Fibroblast of villous mesenchyme (primary cell): ENCODE measurements at places on chromosomes 6 and 20. TPM values are rescaled to one million over a fixed set of nuclear protein-coding genes. Genes with fewer than 3 reads are reported as not detected.

GRCh38 chr20:8067082-8067481 lies 47.5 kb upstream of the TMX4 start:
- DNase-seq: no peak

TENT5A gene
- 21.6 and 22.9 TPM in 2 replicates for total RNA-seq

VSX1 gene
- not detected in 2 replicates for total RNA-seq

DNA sequence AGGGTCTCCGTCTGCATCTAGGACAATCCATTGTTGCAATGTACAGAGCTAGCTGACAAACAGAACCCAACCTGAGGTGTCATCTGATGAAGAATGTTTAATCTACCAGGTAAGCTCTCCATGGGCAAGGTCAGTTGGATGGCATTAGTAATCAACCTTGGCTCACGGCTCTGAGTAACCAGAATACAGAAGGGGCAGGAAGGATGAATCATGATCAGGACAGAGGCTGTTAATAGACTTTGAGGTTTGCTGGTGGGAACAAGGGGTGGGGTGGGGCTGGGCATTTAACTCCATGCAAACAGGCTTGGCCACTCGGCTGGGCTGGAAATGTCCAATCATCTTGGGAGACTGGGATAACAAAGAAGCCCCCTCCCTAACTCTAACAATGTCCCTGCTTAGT lies 77.1 kb upstream of the MRPS10 start:
- peak; percentile 64 for DNase-seq

MEP1A gene
- total RNA-seq: not detected in 2 replicates

GRCh38 chr6:38436726-38437465 lies 202.8 kb downstream of the BTBD9 start:
- DNase-seq: peak; percentile 52

DNA sequence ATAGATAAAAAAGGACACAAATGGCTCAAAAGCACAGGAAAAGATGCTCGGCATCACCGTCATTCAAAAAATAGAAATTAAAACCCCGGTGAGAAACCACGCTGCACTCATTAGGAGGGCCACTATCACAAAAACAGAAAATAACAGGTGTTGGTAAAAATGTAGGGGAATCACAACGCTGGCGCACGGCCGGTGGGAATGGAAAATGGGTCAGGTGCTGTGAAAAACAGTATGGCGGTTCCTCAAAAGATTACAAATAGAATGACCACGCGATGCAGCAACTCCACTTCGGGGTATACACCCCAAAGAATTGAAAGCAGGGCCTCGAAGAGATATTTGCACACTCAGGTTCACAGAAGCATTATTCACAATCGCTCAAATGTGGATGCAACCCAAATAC lies 28.3 kb downstream of the NPEPL1 start:
- DNase-seq: no peak

OXT gene
- not detected in 2 replicates for total RNA-seq

- DNase-seq: no peak
Observed at GRCh38 chr6:125067552-125067951, 86.0 kb upstream of the TPD52L1 start.

DNA sequence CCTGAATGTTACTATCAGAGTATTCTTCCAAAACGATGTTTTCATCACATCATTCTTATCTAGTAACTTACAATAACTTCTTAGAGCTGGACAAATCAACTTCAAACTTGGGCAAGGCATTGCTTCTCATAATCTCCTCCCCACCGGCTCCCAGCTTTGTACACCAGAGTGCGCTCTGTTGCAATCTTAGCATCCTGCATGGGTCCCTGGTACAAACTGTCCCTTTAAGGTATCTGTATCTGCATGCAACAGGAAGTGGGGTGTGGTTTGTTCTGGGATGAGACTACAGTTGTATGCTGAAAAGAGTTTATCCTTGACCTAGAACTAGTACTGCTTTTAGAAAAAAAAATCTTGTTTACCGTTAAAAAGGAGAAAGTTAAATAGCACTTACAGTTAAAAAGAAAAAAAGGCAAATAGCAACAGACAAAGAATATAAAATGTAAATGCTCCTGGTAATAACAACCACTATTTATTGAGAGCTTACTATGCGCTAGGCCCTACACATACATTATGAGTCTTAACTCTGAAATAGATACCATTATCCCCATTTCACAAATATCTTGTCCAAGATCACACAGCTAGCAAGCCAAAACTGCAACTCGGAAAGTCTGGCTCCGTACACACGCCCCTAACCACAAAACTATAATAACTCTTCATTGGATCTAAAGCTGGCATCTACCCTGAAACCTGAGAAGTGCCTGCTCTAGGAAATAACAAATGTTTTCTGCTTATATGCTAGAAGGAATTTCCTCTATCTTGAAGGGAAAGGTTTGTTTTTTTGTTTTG lies 9.8 kb upstream of the HECA start:
- peak; percentile 76 for DNase-seq

GRCh38 chr20:1802385-1803060 lies 92.7 kb upstream of the SIRPA start:
- DNase-seq: peak; percentile 68

GRCh38 chr6:12450467-12450866 lies 160.3 kb downstream of the EDN1 start:
- no peak for DNase-seq

DNA sequence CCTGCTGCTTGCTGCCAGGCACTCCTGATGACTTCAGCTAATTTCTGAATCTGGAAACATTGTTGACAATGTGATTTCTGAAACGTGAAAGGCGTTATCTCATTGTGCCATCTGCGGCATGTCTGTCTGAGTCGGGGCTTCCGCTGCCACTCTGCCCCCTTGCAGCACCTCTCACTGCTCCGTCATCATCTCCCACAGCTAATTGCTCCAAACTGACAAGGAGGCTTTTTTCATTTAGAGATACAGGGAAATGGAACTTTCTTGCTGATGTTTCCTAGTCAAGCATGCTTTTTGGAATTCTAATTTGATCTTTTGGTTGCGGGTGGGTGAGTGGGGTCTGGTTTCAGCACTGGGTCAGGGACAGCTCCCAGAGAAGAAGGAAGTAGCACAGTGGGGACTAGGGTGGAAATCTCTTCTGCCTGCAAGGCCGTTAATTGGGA lies 233.5 kb downstream of the DHX35 start:
- no peak for DNase-seq

- peak; percentile 73 for DNase-seq
Observed at GRCh38 chr6:57262488-57262887, 40.4 kb upstream of the RAB23 start.

- DNase-seq: peak; percentile 90
Observed at GRCh38 chr6:24743265-24743943, 24.4 kb upstream of the C6orf62 start.

LPIN3 gene
- 5.6 and 7.4 TPM in 2 replicates for total RNA-seq

- DNase-seq: no peak
Observed at GRCh38 chr6:155287762-155288161, 23.9 kb downstream of the CLDN20 start.

DNA sequence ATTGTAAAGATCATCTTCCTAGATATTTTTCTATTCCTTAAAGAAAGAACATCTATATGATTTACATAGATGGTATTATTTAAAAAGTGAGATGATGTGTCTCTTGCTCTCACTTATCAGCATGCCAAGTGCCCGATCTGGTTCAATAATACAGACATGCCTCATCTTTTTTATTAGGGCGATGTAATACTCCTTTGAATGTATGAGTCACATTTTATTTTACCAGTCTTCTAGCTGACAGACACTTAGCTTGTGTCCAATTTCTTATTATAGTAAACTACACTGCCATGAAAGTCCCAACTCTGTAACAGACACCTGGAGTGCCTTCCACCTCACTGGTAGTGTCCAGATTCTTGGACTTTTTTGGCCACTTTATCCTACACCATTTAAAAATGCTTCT lies 586.6 kb upstream of the BTBD3 start:
- DNase-seq: no peak

- DNase-seq: no peak
Observed at GRCh38 chr6:11214901-11215300, 17.6 kb downstream of the NEDD9 start.

AKAP7 gene
- 4.2 and 4.7 TPM in 2 replicates for total RNA-seq

DLL1 gene
- 0.86 and 0.97 TPM in 2 replicates for total RNA-seq

- no peak for DNase-seq
Observed at GRCh38 chr6:11333132-11333849, 100.8 kb upstream of the NEDD9 start.

ROS1 gene
- 0.32 and 0.43 TPM in 2 replicates for total RNA-seq

NHLRC1 gene
- total RNA-seq: 1.7 and 2.6 TPM in 2 replicates

- DNase-seq: peak; percentile 55
Observed at GRCh38 chr20:58553841-58554240, 38.6 kb upstream of the APCDD1L start.

DNA sequence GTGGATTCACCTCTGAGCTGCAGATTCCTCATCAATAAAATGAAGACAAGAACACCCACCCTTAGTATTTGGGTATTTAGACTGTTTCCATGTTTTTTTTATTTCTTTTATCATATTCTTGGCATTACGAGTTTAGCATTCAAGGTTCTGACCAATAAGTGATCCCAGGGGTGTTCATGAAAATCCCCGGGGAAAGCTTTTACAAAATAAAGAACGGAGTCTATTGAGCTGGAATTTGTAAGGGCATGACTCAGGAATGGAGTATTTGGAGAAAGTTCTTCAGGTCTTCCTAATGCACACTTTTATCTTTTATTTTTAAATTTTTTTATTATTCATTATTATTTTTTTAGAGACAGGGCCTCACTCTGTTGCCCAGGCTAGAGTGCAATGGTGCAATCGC lies 19.4 kb upstream of the TOX2 start:
- no peak for DNase-seq

CAP2 gene
- total RNA-seq: 22.2 and 49.7 TPM in 2 replicates

GRCh38 chr20:23461180-23461579 lies 8.5 kb upstream of the CST11 start:
- DNase-seq: no peak

DNA sequence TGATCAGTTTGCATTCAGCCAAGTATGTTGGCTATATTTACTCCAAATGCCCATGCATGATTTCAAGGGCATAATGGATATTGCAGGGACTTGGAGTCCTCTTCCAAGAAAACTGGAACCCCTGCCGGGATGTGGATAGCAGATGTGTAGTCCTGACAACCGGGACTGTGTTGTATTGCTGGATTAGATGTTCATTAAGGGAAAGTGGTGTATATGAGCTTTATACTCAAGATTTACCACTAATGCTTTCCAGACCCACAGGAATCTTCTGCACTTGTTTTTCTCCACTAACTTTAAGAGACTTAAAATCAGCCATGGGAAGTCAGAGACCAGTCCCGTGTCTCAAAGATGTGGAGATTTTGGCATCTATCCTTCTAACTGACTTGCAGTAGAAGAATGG lies 770.9 kb downstream of the HDGFL1 start:
- no peak for DNase-seq

DNA sequence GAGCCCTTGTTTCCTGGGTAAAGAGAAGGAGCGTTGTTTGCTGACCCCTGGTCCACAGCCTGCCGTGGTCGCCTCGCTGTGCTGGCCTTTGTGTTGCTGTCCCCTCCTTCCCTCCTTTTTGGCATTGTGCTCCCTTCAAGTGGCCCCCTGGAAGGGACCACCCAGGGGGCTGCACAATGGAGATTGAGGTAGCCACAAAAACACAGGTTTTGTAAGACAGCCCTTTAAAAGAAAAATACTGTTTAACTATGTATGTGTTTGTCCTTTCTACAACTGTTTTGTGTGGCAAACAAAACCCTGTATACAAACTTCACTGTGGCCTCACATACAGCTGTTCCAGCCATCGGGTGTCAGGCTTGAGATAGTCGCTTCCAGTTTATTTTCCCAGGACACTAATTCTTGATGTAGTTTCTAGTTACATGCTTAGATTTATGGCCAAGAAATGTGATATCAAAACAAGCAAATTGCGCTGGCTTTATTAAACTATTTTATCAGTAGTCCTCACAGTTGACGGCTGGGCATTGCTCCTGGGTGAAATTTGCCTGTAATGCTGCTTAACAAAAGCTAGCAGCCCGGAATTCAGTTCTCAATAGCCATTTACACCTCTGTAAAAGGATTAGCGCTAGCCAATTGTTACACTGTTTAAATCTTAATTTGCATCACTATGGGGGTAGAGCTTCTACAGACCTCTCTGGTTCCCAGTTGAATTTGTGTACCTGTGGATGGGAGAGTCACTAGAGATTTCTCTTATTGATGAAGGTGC lies 64.1 kb downstream of the KIZ start:
- peak; percentile 41 for DNase-seq

DNA sequence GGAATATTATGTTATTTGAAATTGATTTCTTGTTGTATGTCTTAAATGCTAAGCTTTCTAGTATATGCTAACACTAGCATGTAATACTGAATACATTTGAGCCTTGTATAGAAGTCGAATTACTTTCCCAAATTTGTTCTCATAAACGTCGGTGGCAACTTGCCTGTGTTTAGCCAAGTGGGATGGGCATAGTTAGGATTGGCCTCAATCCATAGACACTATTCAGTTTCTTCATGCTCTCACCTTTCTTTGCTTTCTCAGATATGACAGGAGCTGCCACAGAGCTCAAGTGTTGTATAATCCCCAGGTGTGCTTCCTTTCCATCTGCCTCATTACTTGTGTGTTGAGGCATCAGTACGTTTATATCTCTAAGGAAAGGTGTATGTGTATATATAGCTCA lies 19.3 kb downstream of the ZNF334 start:
- DNase-seq: no peak

GRCh38 chr6:168364793-168365421 lies 45.3 kb upstream of the DACT2 start:
- DNase-seq: no peak

KCNK5 gene
- total RNA-seq: not detected in 2 replicates

TCP11 gene
- total RNA-seq: 0.32 TPM in 1 of 2 replicates, not detected in the other

DNA sequence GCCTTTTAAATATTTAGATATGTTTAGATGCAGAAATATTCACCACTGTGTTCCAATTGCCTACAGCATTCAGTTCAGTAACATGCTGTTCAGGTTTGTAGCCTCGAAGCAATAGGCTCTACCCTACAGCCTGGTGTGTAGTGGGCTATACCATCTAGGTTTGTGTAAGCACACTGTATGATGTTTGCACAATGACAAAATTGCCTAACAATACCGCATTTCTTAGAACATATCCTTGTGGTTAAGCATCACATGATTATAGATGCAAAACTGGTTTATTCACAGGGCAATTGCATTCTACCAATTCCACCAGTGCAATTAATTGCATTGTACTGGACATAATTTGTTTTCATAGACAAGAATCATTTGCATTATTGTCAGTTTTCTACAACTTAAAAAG lies 7.9 kb upstream of the SLC22A16 start:
- DNase-seq: peak; percentile 13

FOXA2 gene
- under 0.01 TPM in 1 of 2 replicates, not detected in the other for total RNA-seq

PCSK2 gene
- not detected in 2 replicates for total RNA-seq

- DNase-seq: no peak
Observed at GRCh38 chr6:80077067-80077466, 29.4 kb upstream of the BCKDHB start.
